ENCODE measurements at places on chromosomes 4 and X.

DNA sequence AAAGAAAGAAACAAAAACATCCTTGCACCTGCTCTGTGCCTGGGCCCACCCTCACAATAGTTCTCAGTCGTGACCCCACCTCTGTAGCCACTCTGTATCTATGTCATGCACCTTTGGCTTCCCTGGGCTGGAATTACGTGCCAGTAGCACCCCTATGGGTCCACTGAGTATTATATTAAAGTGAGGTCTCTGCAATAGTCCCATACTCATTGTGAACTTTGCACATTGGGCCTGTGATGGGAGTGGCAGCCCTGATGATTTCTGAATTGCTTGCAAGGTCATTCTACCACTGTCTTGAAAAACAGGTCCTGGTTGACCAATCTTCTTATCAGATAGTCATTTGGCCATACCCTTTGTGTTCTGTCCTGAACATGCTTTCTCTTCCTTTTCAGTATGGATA is 1012.1 kb downstream of the RAB28 start:
- DNase-seq: no peak

DNA sequence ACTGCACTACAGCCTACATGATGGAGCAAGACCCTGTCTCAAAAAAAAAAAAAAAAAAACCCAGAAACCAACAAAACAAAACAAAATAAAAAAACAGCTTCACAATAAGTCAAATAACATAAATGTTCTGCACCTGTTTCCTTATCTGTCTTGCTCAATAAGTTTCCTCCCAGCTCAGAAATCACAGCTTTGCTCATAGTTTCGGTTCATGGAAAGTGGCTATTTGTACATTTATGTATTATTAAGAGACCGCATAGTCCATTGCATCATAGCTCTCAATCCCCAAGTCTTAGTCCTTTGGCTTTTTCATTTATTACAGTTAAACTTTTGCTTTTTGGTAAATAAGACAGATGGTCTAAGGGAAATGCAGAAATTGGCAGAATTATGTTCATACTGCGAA is 24.4 kb upstream of the CFAP299 start:
- no peak for DNase-seq

- no peak for DNase-seq
Observed at GRCh38 chrX:153983321-153983801, 10.8 kb downstream of the TMEM187 start.

- no peak for DNase-seq
Observed at GRCh38 chr4:137693641-137694040, 161.3 kb upstream of the PCDH18 start.

DNA sequence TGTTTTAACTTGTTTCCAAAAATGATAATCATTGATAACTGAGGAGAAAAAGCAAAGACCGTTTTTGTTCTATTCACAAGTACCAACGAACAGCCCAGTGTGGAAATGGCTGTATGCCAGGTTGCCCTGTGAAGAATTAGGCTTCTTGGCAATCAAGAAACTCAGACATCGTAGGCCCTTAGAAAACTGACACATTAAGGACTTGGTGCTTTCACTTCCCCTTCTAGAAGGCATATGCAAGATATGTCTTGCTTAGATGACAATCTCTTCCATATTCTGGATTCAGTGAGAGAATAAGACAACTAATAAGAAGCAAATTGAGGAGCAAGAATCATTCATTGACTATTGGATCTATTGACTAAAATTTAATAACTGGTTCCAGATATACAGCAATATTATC is 56.6 kb downstream of the ANAPC10 start:
- DNase-seq: no peak

GRCh38 chr4:101201421-101201820 is 145.9 kb downstream of the PPP3CA start:
- no peak for DNase-seq

- DNase-seq: no peak
Observed at GRCh38 chrX:35561985-35562384, 236.2 kb upstream of the MAGEB16 start.

All from DMS79 (cell line).